AG08395 (cell line): ENCODE measurements at places on chromosomes 2 and 18.

GRCh38 chr18:29250843-29251242 is 1073.9 kb upstream of the CDH2 start:
- no peak for DNase-seq

GRCh38 chr2:139162957-139163356 is 382.8 kb upstream of the NXPH2 start:
- no peak for DNase-seq

DNA sequence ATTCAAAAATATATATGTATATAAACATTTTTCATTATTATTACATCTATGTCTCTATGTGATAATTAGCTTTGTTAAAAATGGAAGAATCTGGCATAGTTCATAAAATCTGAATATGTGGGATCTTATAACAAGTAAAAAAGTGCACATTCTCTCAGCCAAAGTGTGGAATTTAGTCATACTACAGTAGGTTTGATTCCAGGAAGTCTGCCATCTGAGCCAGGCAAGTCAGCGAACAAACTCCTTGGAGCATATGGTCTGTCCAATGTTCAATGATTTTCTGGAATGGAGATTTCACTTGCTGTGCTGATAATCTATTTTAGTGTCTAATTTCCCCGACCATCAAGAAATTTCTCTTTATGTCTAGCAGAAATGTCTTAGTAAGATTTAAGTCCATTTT is 1033.2 kb upstream of the NXPH2 start:
- DNase-seq = no peak

DNA sequence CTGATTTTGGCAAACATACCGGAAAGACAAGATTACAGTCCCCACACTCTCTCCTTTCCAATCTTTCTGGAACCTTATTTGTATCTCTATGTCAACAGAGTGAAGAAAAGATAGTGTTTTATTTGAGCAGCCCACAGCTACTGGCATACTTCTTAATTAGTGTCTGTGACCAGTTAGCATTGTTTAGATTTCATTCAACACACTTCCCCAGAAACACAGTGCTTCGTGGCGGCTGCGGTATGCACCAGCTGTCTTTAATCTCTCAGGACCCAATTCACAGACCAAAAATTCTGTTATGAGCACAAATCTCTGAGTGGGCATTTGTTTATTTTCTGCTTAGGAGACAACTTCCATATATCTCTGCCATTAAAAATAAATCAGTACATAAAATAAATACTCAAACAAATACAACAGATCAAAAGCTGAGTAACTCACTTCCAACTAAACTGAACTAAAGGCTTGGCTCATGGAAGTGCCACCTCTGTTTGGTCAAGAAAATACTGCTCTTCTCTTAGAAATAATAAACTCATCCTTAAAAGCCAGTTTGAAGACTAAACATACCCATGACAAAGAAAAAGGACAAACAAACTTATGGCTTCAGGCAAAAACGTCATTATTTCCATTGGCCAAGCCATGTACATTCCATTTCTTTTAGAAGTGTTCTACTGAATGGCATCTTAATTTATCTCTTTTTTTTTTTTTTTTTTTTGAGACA is 392.4 kb downstream of the TXNL1 start:
- DNase-seq = peak; percentile 59

DNA sequence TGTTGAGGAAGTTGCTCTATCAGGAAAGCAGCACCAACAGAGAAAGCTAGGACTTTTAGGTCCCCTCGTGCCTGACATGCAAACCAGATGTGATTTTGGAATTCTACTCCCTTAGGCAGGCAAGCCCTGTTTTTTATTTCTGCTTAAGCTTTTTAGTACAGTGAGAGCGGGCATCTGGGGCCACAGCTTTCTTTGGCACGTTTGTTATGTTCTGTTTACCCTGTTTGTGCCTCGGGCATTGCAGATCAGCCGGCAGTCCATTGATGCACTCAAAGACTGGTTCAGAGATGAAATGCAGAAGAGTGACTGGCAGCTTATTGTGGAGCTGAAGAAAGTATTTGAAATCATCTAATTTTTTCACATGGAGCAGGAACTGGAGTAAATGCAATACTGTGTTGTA is 61.9 kb downstream of the EIF5B start:
- DNase-seq = no peak

DNA sequence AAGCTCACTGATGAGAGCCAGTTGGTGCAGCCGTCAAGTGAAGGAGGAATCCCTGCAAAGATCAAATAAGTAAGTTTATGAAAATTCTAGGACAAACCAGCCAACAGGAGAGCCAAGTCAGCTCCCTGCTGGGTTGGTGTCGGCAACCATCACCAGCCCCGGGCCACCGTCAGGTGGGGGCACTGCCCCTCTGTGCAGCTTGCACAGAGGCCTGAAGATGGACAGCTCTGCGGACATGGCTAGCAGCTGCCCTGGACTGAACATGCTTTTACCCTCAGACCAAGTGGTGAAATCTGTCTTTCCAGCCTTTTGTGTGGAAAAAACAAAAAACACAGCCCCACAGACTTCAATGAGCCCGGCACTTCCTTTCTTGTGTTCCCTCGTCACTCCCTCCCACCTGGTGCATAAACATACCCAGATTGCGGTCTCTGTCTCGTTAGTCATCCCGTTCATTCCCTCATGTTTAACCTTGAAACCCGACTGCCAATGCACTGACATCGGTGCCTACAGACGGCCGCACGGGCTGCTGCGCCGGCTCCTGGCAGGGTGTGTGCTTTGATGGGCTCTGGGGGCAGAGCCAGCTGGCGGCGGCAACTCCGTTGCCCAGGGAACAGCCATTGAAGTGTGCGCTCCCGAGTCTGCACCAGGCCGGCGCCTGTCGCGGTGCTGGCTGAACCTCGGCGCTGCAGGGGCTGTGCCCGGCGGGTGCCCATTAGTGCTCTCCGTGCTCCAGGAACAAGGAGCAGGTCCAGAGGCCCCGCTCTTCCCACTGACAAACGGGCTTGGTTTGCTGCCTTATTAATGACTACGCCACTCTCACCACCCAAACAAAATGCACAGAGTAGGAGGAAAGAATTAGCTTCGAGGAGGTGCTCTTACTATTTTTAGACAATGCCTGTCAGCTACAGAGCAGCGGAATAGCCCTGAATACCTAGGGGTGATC is 95.3 kb downstream of the EIPR1 start:
- DNase-seq = peak; percentile 58

DNA sequence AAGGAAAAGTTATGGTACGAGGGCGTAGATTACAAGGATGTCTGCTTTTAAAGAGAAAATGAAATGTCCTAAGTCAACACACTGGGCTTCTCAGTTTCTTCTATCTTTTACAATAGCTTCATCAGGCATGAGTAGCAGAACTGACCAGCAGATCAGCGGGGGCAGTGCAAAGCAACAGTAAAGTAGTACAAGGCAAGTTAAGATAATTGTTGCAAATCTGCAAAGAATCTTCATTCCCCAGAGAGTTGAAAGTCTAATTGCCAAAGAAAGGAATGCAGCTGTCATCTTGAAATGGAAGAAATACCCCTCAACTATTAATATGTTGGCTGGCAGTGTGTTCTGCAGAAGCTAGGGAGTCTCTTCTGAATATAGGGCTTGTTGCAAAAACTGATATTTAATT is 60.2 kb upstream of the SLC39A10 start:
- no peak for DNase-seq

DNA sequence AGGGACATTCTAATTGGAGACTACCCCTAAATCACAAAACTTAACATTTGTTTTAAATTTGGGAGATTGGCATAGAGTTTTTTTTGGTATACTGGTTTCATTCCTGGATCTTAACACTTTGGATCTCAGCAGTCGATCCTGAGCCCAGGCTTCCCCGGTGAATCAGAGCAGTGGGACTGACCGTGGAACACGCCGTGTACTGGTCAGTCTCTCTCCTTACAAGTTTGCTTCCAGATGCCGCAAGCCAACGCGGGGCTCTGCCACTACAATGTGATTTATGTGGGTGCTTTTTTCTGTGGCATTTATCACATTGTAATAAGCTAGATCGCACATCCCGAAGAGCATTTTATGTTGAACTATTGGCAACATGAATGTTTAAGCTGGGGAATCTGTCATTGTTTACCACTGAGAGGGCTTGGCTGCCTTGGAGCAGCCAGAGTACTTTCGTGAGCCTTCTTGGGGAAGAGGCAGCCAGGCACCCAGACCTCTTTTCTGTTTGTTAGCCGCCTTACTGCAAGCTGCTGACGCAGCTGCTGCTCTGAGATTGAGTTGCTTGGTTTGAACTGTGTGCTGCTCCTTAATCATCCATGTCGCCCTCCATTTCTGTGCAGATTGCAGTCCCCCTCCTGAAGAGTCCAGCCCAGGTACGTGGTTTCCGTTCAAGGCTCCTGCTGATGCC is 49.3 kb downstream of the COA5 start:
- DNase-seq = no peak

DNA sequence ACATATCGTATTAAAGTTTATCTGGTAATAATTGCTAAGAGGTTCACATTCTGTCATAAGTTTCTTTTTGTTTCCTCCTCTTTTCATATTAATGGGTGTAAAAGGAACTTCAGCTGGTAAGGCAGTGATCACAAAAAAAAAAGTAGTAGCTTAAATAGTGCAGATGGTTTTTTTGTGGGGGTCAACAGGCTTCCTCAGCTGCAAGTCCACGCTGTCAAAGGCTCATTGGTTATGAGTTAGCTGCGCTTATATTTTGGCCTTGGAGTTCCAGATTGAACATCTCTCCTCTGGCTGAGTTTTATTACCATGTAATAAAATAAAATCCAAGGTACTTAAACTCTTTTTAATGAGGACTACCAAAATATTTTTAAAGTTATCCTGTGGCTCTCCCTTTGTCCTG is 277.0 kb upstream of the ZEB2 start:
- no peak for DNase-seq

- no peak for DNase-seq
Measured at GRCh38 chr2:172900871-172901270, 165.2 kb downstream of the RAPGEF4 start.

- no peak for DNase-seq
Measured at GRCh38 chr18:34704823-34705222, 5.3 kb upstream of the DTNA start.

DNA sequence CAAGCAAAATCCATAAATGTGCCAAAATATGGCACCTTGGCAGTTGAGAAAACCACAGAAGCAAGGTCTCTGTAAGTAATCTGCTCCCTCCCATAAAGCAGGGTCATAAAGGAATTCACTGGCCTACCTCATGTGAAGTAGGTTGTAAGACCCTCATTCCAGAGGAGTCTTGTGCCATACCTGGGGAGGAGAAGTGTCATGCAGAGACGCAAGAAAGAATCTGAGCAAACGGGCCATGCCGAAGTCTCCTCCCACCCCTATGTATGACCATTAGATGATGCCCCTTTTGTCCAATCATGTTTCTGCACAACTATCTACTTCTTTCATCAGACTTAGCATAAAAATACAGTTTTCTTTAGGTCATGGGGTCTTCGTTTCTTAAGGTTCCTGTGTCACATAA is 14.6 kb downstream of the NMUR1 start:
- no peak for DNase-seq

- DNase-seq = peak; percentile 38
Measured at GRCh38 chr2:45771261-45771660, 119.8 kb downstream of the PRKCE start.

- DNase-seq = no peak
Measured at GRCh38 chr2:191150600-191151330, at the start of gene STAT4. STAT4 (minus strand) TSS chr2:191150994; CDS start chr2:191148203, 2,791 bp downstream.

DNA sequence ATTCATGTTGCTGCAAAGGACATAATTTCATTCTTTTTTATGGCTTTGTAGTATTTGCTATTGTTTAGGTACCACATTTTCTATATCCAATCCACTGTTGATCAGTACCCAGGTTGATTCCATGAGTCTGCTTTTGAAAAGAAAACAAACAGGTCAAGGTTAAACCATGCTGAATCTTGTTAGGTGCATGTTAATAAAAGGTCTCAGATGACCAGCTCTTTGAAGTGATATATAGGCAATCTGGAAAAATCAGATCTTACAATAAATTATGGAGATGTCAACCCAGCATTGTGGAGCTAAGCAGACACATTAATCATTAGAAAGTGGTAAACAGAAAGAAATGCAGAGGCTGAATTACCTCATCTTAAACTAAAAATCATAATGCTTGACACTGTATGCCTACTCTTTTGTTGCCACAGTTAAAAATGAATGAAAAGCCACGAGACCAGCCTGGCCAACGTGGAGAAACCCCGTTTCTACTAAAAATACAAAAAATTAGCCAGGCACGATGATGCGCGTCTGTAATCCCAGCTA is 246.0 kb downstream of the CTNNA2 start:
- DNase-seq = no peak

DNA sequence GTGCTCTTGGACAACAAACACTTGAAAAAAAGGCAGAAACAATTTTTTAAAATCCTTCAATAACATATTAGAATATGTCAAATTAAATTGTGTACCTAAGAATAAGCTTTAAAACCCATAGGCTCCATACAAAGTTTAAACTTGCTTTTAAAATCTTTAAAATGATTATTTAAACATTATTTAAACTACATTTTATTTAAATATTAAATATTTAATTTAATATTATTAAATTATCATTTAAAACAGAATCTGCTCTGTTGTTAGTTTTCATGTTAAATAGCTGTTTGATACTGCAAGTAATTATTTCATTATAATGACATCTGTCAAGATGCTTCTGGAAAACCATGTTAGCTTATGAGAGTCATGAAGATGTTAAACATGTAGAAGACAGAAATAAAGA is 75.6 kb downstream of the MAP4K3 start:
- DNase-seq = no peak

- no peak for DNase-seq
Measured at GRCh38 chr2:229910832-229911412, 10.9 kb downstream of the TRIP12 start.

DNA sequence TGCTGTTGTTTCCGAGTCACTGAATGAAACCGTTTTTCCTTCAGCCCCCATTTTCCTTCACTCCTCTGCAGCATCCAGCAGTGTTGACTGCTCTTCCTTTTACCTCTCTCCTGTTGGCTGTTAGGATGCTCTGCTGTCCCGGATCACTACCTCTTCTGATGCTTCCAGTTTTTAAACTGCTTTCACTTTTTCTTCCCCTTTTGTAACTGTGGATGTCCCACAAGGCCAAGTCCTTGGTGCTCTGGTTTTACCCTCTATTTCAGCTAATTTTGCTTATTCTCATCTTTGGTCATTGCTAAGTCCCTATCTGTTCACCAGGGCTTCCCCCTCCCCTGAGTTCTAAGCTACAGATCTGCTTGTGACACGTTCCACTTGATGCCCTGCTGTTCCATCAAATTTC is 39.4 kb upstream of the MAP4K3 start:
- DNase-seq = no peak

GRCh38 chr2:238422285-238422684 is 4.4 kb upstream of the ASB1 start:
- DNase-seq = no peak

- no peak for DNase-seq
Measured at GRCh38 chr2:138504546-138505235, 3.1 kb downstream of the SPOPL start.

DNA sequence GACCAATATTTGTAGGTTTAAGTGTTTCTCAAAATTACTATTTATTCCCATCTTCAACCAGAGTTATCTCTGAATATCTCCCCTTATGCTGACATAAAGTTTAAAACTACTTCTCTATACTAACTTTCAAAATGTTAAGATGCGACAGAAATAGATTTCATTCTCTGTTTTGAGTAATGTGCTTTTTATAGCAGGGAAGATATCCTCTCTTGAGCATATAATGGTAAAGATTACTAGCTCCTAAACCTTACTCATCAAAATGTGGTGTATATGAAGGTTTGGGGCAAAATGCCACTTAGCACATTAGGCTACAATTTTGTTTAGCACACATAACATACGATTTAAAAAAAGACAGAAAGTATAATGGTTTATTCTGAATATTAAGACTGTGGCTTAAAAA is 54.4 kb downstream of the CWC22 start:
- DNase-seq = no peak
